ENCODE measurements at places on chromosomes 6 and 20. TPM values are rescaled to one million over a fixed set of nuclear protein-coding genes. Genes with fewer than 3 reads are reported as not detected.

SIRPB1 gene
- 2.8 TPM for total RNA-seq

PTGIS gene
- under 0.01 TPM for total RNA-seq

HLA-DRB5 gene
- not detected for total RNA-seq

RPP40 gene
- total RNA-seq: 21.7 TPM

ARMC12 gene
- 0.43 TPM for total RNA-seq

COL9A1 gene
- total RNA-seq: not detected

ILRUN gene
- 40.0 TPM for total RNA-seq

BAK1 gene
- 21.1 TPM for total RNA-seq

ADGB gene
- total RNA-seq: not detected

CLPSL1 gene
- not detected for total RNA-seq

ERVFRD-1 gene
- total RNA-seq: not detected

GNMT gene
- 0.17 TPM for total RNA-seq

GGT7 gene
- 1.8 TPM for total RNA-seq

COL9A3 gene
- total RNA-seq: 1.3 TPM

FOXC1 gene
- 4.4 TPM for total RNA-seq

MCM8 gene
- 4.0 TPM for total RNA-seq

OPRM1 gene
- not detected for total RNA-seq

IP6K3 gene
- not detected for total RNA-seq

C20orf144 gene
- under 0.01 TPM for total RNA-seq

SEL1L2 gene
- not detected for total RNA-seq

GUCA1A gene
- total RNA-seq: not detected

CHRNA4 gene
- not detected for total RNA-seq

NUP43 gene
- total RNA-seq: 16.3 TPM

RIN2 gene
- total RNA-seq: 55.9 TPM

RNF114 gene
- 45.2 TPM for total RNA-seq

EYA2 gene
- 0.11 TPM for total RNA-seq

REM1 gene
- 0.11 TPM for total RNA-seq

FOXS1 gene
- 0.43 TPM for total RNA-seq

SLC22A1 gene
- 0.09 TPM for total RNA-seq

SALL4 gene
- 0.09 TPM for total RNA-seq

AARS2 gene
- total RNA-seq: 7.0 TPM

TNFAIP3 gene
- 3.4 TPM for total RNA-seq

TRMT11 gene
- 12.4 TPM for total RNA-seq

PSORS1C2 gene
- total RNA-seq: not detected

PPP1R3G gene
- 0.52 TPM for total RNA-seq

ENTPD6 gene
- 33.9 TPM for total RNA-seq

EFCAB8 gene
- total RNA-seq: under 0.01 TPM

WFDC12 gene
- total RNA-seq: not detected

PTCRA gene
- not detected for total RNA-seq

CLIC5 gene
- total RNA-seq: not detected

L3MBTL3 gene
- total RNA-seq: 67.6 TPM

IL17F gene
- not detected for total RNA-seq

CCDC170 gene
- not detected for total RNA-seq

TCF21 gene
- total RNA-seq: not detected

PARD6B gene
- total RNA-seq: 0.26 TPM

PKIB gene
- total RNA-seq: 0.17 TPM

TGM3 gene
- not detected for total RNA-seq

HLA-DQB2 gene
- not detected for total RNA-seq

KCNQ5 gene
- under 0.01 TPM for total RNA-seq

RIMS4 gene
- total RNA-seq: not detected

TRIM15 gene
- total RNA-seq: not detected

ADGRF5 gene
- 126 TPM for total RNA-seq

KHDC1L gene
- not detected for total RNA-seq
